ENCODE measurements at places on chromosomes 1 and 21.
A peak's percentile ranks its signal among the peaks of the same experiment; 100 is the strongest.

DNA sequence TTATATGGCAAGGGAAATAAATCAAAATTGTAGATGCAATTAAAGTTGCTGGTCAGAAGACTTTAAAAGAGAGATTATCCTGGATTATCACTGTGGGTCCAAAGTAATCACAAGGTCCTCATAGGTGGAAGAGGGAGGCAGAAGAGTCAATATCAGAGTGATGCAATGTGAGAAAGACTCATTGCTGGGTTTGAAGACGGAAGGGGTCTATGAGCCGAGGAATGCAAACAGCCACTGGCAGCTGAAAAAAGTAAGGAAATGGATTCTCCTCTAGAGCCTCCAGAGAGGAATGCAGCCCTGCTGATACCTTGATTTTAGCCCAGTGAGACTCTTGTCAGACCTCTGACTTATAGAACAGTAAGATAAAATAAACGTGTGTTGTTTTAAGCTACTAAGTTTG, 59.8 kb upstream of the MUTYH start:
- DNase-seq = no peak

GRCh38 chr1:227763246-227764018, 28.2 kb downstream of the SNAP47 start:
- no peak for DNase-seq

GRCh38 chr1:212710566-212710965, 10.9 kb upstream of the BATF3 start:
- no peak for DNase-seq

- no peak for DNase-seq
Observed at GRCh38 chr1:22043198-22043769, 9.2 kb upstream of the CDC42 start.

DNA sequence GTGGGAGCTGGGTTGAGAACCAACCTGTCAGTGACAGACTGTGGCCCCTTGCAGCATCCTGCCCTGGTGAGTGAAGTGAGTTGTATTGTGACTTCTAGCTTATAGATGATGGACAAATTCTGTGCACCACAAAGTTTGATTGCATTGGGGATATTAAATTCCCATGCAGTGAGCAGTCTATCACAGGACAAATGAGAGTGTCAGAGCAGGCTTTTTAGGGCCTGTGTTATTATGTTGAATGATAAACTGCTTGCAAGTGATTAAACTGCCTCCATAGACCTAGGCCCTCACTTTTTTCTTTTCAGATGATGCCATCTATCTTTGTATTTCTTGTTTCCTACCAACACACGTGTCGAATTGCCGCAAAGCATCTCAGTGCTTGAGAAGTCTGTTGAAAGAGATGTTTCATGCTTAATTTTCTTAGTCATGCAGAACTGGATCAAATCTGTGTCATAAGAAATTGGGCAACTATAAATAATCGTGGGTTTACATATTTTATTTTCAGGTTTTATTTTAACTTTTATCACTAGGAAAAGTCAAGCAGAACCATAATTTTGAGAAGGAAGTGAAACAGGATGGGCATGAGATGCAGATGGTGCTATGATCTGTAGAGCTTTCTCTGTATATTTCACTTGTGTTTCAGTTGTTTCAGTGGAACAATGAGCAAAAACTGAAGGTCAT, 199.2 kb downstream of the S1PR1 start:
- DNase-seq = no peak

DNA sequence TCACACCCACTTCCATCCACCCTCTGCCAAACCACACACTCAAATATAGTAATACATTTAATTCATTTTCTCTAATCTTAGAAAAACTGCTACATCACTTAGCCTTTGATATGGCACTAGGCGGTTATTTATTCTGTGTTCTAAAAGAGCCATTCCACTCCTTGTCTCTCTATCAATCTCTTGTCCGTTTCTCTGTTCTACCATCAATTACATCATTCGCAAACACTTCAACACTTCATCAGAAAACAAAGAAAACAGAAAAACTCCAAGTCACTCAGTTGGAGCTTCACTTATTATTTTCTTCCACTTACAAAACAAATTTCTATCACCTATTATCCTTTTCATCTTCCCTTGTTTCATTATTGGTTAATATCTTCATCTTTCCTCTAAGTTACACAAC, 1523.0 kb downstream of the KCNT2 start:
- no peak for DNase-seq

GRCh38 chr1:29703596-29704370, 467.5 kb downstream of the PTPRU start:
- no peak for DNase-seq

- peak; percentile 66 for DNase-seq
Observed at GRCh38 chr1:52842643-52843310, at the start of gene ZYG11A. Gene ZYG11A (plus strand): TSS chr1:52842760. CDS start chr1:52842884, 124 bp downstream.

DNA sequence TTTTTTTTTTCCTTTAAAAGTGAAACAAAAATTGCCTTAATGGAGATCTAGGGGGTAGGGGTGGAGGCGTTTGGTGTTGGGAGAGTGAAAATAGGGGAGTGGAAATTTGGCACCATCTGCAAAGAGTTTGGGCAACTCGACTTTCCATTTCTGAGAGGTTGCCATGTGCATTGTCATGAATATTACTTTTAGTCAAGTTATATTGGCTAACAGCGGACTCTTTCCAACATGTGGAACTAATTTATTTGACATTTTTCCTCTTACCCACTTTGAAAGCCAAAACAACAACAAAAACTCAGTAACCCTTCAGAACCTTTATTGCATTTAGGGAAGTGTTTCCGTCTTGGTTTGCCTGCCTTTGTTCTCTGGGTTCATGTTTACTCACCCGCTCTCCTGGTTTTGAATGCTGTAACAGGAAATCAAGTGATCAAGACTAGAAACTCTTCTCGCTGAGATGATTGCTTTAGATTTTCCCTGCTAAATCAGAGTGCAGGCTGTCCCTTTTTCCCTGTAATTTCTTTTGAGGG, 70.4 kb downstream of the CACHD1 start:
- DNase-seq = no peak

DNA sequence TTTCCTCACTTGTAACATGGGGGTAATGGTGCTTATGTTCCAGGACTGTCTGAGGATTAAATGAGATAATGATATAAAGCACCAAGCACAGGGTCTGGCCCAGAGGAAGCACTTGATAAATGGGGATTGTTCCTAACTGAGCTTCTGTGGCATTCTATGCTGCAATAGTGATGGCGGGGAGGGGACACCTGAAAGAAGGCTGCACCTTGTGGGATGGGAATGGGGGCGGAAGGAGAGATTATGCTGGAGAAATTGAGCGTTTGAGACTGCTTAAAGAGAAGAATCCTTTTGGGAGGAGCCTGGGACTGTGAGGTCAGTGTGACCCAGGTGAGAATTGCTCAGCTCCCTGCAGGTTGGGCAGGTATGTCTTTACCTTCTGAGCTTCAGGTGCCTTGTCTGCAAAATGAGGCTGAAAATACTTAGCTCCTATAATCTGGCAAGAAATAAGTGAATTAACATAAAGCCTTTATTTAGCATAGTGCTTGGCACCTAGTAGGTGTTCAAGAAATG, 55.9 kb upstream of the CTPS1 start:
- no peak for DNase-seq

- no peak for DNase-seq
Observed at GRCh38 chr1:87696483-87696882, 367.8 kb downstream of the LMO4 start.

- no peak for DNase-seq
Observed at GRCh38 chr1:216535059-216535458, 111.8 kb upstream of the USH2A start.

DNA sequence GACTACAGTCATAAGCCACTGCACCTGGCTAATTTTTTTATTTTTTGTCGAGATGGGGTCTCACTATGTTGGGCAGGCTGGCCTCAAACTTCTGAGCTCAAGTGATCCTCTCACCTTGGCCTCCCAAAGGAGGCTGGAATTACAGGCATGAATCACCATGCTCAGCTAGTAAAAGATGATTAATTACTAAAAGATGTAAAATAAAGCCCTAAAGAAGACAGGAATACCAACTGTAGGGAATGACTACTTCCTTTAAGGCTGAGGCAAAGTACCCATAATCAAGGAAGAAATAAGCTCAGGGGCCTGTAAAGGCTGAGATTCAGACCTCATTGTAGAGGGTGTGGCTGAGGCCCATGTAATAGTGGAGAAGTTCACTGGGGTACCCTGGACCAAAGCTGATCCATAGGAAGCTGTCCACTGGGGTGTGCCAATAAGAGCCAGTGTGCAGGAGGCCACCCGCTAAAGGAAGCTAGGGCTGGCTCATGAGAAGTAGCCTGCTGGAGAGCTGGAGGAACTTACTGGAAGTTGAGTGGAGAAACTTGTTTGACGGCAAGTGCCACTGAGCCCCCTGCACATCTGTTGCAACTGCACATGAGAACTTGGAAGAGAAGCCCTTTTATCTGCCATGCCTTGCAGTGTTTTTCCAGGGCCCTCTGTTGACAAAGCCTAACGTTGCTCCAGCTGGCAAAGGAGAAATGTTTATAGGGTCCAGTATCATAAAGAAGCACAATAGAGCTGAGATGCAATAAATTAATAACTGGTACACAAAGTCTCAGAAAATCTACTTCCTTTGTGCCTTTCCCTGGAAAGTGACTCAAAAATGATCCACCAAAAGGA, 17.8 kb upstream of the SERTAD4 start:
- DNase-seq = no peak

- no peak for DNase-seq
Observed at GRCh38 chr21:25582888-25583287, 24.4 kb downstream of the MRPL39 start.

GRCh38 chr1:2609319-2610035, 22.9 kb downstream of the PRXL2B start:
- no peak for DNase-seq

DNA sequence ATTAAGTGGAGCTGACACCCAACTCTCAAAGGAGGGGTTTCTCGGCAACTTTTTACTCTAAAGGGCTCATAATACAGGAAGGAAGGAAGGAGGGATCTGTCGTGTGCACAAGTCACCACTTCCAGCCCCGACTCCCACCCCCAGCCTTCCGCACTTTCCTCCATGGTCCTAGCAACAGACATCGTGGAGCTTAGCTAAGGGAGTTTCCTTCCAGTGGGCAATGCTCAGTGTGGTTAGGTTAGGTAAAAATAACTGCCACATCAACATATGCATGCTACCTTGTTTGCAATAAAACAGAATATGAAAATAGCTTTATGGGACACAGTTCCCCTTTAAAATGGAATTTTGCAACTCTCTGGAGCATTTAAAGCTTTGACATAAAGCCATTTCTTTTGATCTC, 35.2 kb downstream of the KANK4 start:
- no peak for DNase-seq

DNA sequence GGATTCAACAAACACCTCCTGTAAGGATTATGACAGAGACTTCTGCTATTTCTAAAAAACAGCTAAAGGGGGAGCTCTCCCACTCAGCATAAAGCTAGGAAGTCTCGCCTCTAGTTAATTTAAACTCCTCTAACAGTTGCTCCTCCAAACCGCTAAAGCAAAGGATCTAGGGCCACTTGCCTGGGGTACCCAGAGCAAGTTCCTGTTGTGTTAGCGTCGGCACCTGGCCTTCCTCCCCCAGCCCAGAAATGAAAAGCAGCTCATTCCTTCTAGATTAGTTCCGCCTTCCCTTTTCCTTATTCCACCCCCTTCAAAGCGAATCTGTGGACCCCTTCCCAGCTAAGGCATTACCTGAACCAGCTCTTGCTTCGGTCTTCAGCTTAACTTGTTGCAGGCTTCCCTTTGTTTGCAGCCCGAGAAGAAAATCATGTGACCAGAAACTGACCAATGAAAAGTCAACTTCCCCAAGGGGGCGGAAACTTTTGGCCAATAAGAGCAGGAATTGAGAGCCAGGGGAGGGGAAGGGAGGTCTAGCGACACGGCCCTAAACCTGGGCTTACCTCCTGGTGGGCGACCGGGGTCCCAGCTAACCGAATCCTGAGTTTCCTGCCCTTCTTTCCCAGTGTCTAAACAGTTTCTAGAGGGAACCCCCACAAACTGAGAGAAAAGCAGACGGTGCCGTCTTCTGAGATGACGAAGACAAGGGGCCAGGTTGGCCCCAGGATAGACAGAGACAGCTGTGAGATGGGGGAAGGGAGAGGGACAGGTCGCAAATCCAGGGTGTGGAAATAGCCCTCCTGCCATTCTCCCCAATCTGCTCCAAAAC, at the start of gene PBXIP1:
Gene PBXIP1, minus strand, starts transcription at position 382 of the 826 bp plus-strand sequence. CDS start 2,378 bp downstream, outside the sequence.
- peak; percentile 53 for DNase-seq

- DNase-seq = no peak
Observed at GRCh38 chr1:178953034-178953433, 72.7 kb upstream of the FAM20B start.

DNA sequence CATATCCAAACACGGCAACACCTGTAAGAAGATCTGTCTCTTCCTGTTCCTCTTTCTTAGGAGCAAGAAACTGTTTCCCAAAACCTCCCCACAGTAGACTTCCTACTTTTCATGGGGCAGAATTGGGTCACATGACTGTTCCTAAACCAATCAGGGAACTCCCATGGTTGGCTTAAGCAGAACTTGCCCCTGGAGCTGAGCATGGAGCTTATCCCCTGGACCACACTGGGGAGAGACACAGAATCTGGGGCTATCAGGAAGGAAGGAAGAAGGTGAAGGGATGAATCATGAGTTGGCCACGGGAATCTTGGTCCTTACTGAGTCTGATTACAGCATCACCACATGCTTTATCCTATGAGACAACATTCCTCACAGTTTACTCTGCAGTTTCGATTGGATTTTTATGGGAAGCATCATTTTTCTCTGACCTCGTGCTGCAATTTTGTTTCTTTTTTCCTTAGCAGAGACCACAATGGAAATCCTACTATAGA, 81.8 kb downstream of the CDC7 start:
- no peak for DNase-seq

GRCh38 chr1:156816561-156817328, at the start of gene SH2D2A:
Gene SH2D2A (minus strand): TSS chr1:156816848. CDS start chr1:156816708, 140 bp downstream.
- DNase-seq = peak; percentile 93

- no peak for DNase-seq
Observed at GRCh38 chr1:2457444-2457843, 18.6 kb upstream of the PLCH2 start.

GRCh38 chr1:897226-897625, 26.5 kb upstream of the SAMD11 start:
- DNase-seq = no peak

DNA sequence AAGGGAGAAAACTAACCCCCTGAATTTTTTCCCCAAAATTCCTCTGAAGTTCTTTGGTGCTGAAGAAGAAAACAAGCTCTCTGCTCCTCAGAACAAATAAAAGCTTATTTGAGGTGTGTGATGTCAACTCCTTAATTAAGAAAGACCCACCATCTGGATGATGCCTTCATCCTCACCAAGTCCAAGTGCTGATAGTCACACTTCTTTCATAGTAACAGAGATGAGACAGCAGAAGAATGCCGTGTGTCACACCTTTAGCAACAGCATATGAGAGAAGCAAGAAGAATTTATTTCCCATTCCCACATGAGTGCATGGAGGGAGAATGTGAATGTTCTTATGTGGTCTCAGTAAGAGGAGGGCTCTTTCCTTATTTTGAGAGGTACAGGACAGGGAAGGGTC, 91.2 kb downstream of the TGFB2 start:
- no peak for DNase-seq

- no peak for DNase-seq
Observed at GRCh38 chr1:54764922-54765561, 719 bp upstream of the PARS2 start.

DNA sequence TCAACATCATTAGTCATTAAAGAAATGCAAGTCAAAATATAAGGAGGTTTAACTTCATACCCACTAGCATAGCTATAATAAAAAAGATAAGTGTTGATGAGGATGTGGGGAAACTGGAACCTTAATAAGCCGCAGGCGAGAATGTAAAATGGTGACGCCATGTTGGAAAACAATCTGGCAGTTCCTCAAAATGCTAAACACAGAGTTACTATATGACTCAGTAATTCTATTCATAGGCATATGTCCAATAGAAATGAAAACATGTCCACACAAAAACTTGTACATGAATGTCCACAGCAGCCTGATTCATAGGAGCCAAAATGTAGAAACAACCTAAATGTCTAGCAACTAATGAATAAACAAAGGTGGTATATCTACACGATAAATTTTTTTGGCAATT, 23.2 kb downstream of the DDX59 start:
- DNase-seq = no peak

Data from stimulated activated CD4-positive, alpha-beta T cell treated with anti-CD3 and anti-CD28 coated beads, TNF-alpha, amount 100 ng/mL, for 48 hours (primary cell).